Glutamatergic neuron (in vitro differentiated cells): ENCODE measurements at places on chromosomes 3 and 15.

DNA sequence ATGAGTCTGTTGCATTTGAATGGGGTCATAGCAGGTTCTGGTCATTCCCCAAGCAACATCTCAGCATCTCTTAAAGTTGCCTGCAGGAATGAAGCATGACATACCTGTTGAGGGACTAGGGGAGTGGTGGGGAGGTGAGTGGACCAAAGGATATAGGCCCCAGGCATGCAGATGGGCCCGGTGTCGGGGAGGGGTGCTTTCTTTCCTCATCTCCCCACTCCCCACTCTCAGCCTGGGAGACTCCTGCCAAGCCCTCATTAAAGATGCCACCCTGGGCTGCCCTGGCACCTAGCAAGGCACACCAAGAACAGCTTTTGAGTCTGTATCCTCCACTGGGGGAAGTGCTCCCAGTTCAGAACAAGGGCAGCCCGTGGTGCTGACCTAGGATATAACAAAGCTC is 54.2 kb downstream of the GRIP2 start:
- no peak for DNase-seq
- H3K27me3 ChIP-seq = peaks cover 2% of the 10 kb centered on the region
- no peak overlapping the region for H3K4me3 ChIP-seq
- no peaks in the 10 kb centered on the region for H3K36me3 ChIP-seq
- no peaks in the 10 kb centered on the region for H3K4me1 ChIP-seq

GRCh38 chr3:108407886-108408285 is 102.5 kb downstream of the MYH15 start:
- H3K27me3 ChIP-seq = peaks cover 2% of the 10 kb centered on the region
- peaks cover 7% of the 10 kb centered on the region for H3K36me3 ChIP-seq
- H3K27ac ChIP-seq = no peak overlapping the region
- no peak overlapping the region for H3K4me3 ChIP-seq
- peaks cover 23% of the 10 kb centered on the region for H3K4me1 ChIP-seq

- no peak overlapping the region for H3K27ac ChIP-seq
- H3K4me3 ChIP-seq = no peak overlapping the region
- H3K4me1 ChIP-seq = no peaks in the 10 kb centered on the region
- H3K27me3 ChIP-seq = no peaks in the 10 kb centered on the region
- H3K36me3 ChIP-seq = no peaks in the 10 kb centered on the region
- DNase-seq = no peak
These were observed 201.3 kb downstream of the RBMS3 start for GRCh38 chr3:29481969-29482767.

DNA sequence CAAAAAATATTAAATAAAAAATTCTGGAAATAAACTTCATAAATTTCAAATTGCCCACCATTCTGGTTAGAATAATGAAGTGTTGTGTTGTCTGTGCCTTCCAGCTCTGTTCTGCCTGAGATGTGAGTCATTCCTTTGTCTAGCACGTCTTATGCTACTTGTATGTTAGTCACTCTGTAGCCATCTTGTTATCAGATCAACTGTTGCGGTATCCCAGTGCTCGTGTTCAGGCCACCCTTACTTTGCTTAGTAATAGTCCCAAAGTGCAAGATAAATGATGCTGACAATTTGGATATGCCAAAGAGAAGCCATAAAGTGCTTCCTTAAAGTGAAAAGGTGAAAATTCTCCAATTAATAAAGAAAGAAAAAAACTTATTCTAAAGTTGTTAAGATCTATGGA is 527.5 kb downstream of the NAALADL2 start:
- H3K36me3 ChIP-seq = no peaks in the 10 kb centered on the region
- H3K4me3 ChIP-seq = no peak overlapping the region
- no peak overlapping the region for H3K27ac ChIP-seq
- DNase-seq = no peak
- H3K4me1 ChIP-seq = no peaks in the 10 kb centered on the region
